ENCODE measurements at places on chromosomes 3 and 15. TPM values are rescaled to one million over a fixed set of nuclear protein-coding genes. Genes with fewer than 3 reads are reported as not detected.
A peak's percentile ranks its signal among the peaks of the same experiment; 100 is the strongest.

GRCh38 chr3:126958638-126959085 is 24.3 kb upstream of the PLXNA1 start:
- DNase-seq: no peak

DNA sequence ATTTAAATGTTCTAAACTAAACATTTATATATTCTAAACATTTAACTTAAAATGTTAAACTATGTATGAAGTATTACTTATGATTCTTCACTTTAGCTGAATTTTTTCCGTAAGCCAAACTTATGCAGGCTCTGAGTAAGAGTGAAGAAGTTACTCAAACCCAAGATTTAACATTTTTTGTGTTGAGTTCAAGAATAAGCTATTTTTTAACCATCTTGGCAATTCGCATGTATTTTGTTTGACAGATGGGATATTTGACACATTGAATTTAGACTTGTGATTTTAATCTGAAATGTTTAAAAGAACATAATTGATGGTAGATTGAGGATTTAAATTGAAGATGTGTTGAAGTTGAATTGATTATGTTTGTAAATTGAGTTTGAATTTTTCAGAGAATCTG is 14.6 kb upstream of the PPP2R3A start:
- no peak for DNase-seq

DNA sequence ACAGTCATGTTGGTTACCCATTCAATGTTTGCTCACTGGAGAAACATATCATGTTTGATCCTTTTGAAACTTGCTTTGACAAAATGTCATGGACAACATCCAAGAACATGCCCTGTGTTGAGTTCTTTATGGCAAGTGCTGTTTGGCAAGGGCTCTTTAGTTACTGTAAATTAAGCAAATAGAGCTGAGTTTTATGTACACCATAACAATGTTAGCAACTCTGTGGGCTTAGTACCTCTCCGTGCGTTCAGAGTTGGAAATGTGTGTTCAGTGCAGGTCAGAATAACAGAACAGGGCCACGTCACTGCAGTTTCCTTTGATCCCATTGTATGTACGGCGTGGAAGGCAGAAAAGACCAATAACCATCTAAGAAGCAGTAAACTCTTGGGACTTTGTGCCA is 132.5 kb downstream of the MYRIP start:
- no peak for DNase-seq

DNA sequence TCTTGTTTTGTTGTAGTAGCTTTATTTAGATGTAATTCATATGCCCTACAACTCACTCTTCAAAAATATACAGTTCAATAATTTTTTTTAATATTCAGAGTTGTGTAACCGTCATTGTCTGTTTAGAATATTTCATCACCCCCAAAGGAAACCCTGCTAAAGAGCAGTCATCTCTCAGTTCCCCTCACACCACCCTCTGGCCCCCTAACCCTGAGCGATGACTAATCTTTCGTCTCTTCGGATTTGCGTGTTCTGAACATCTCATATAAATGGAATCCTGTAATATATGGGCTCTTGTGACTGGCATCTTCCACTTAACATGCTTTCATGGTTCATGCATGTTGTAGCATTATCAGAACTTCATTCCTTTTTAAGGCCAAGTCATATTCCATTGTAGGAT is 183.8 kb downstream of the ATG7 start:
- no peak for DNase-seq

- no peak for DNase-seq
Measured at GRCh38 chr3:184652465-184652864, 59.4 kb downstream of the MAGEF1 start.

GRCh38 chr3:128431803-128432300 is 34.8 kb downstream of the DNAJB8 start:
- DNase-seq: no peak

DNA sequence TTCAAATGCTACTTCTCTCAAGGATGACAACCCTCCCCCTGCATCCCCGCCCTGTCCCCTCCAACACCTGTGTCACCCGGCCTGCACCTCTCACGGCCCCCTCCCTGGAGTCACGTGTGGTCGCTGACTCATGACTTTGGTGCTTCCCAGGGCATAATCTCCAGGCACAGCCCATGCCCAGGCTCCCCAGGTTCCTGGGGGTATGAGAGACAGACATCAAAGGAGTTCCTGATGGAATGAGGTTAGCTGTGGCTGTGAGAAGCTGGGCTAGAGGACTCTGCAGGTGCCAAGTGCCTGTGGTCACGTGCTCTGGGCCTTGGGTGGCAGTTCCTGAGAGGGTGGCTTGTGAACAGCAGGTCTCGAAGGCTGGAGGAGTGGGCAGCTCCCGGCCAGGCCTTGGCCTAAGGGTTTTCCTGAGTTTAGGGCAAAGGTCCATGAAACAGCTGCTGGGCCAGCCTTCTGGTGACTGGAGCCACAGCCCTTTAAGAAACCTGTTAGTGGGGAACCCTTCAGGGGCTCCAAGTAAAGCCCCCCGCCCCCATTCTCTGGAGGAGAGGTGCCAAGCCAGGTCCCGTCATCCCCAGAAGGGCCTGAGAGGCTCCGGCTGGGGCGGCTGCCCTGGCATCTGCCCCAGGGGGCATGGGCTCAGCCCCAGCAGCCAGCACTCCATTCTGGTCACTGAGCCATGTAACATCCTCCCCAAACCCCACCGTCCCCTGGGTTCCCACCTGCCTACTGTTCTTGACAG is 230.0 kb downstream of the XXYLT1 start:
- DNase-seq: no peak

GRCh38 chr15:48537271-48538113 is 108.0 kb downstream of the FBN1 start:
- peak; percentile 66 for DNase-seq

DNA sequence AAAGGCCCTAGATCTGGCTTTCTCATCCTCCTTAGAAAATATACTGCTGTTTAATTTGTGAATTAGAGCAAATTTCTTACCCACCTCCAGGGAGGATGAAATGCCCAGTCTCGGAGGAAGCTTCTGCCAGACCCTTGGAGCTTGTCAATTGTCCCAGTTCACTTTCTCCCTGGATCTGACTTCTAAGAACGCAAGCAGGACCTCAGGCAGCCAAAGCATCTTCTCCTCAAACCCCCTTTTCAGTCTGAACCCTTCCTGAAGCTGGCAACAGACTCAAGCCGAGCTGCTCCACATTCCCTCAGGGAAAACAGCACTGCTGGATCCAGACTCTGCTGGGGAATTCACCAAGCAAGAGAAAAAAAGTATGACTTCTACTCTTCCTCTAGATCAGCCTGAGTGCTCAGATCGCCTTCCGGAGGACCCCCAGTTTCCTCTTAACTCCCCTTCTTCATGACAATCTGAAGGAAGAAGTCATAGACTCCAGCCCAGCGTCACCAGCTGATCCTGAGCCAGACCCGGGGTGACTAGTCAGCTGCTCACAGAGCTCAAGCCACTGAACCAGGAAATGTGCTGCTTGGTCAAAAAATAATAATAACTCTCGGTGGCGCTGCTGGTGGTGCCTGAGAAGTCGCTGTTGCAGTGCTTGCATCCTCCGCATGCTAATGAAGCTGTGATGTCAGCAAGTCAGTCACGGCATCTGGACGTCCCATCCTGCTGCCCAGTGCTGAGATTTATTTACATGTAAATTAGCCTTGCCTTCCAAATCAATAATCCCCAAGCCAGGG is at the start of gene PRICKLE2:
PRICKLE2 (minus strand) TSS at position 641 of the 785 bp plus-strand sequence. CDS start 26,539 bp downstream, outside the sequence.
- DNase-seq: peak; percentile 86

GRCh38 chr3:33758864-33759263 is 39.6 kb upstream of the PDCD6IP start:
- DNase-seq: no peak

- DNase-seq: peak; percentile 59
Measured at GRCh38 chr3:99877031-99877579, 59.4 kb downstream of the CMSS1 start.

GRCh38 chr15:67064607-67065530 is 533 bp upstream of the SMAD3 start:
- no peak for DNase-seq

- no peak for DNase-seq
Measured at GRCh38 chr3:31223278-31223677, 309.4 kb upstream of the STT3B start.

- no peak for DNase-seq
Measured at GRCh38 chr3:13792512-13793371, 87.1 kb downstream of the WNT7A start.

DNA sequence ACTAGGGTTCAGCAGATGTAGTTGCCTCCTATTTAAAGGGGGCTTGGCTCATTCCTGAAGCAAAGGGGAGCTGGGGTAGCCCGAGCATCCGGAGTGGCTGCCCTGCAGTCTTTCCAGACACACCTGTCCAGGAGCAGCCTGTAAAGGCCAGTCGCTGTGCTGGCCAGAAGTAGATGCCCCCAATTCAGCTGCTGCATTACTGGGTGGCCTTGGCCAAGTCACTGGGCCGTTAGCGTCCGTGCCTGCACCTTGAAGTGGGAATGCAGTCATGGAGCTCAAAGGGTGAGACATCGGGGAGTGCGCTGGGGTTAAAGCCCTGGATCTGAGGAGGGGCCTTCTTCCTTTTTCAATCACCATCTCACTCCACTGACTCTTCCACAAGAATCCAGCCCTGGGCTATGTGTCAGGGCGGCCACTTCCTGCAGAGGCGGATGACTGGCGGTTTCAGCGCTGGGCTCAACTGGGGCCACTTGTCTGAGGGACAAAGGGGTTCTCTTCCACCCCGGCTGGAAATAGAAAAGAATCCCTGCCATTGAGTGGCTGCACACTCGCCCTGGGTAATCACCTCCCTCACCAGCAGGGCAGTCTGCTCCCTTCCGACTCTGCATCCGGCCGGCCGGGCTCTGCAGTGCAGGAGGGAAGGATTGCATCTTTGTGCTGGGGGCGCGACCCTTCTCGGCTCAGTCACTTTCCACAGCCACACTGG is 11.8 kb downstream of the ALDH1A3 start:
- no peak for DNase-seq

PLA2G4D gene
- 0.10 TPM for polyA plus RNA-seq

MUSTN1 gene
- polyA plus RNA-seq: 165 TPM

RLBP1 gene
- polyA plus RNA-seq: not detected

CHRNA7 gene
- 2.7 TPM for polyA plus RNA-seq

PLSCR5 gene
- not detected for polyA plus RNA-seq

C3orf70 gene
- 3.4 TPM for polyA plus RNA-seq

All from muscle of arm (tissue), 14 donors.